ENCODE measurements at places on chromosomes 1 and 21.
A peak's percentile ranks its signal among the peaks of the same experiment; 100 is the strongest.

DNA sequence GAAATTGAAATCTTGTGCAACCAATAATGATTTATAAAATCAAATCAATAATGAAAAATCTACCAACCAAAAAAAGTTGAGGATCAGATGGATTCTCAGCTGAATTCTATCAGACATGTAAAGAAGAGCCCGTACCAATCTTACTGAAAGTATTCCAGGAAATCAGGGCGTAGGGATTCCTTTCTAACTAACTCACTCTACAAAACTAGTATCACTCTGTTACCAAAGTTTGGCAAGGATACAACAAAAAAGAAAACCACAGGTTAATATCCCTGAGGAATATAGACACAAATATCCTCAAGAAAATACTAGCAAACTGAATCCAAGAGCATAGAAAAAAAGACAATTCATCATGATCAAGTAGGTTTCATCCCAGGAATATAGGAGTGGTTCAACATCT, 52.8 kb upstream of the ADGRL4 start:
- DNase-seq, result no peak

DNA sequence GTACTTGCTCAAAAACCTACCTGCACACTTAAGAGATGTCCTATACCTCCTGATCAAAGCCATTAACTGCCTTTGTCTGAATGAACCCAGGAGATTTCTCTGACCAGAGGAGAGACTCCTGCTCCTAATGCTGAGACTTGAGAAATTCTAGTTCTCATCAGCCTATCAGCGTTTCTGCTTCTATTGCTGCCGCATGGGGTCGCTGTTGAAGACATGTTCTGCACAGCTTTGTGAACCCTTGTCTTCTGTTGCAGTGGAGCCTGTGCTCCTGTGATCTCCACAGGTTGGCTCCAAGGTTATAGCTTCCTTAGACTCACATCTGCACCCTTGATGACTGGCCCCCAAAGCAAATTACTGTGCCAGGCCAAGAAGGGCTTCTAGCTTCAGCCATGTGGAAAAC, 40.2 kb downstream of the EDN2 start:
- no peak for DNase-seq

DNA sequence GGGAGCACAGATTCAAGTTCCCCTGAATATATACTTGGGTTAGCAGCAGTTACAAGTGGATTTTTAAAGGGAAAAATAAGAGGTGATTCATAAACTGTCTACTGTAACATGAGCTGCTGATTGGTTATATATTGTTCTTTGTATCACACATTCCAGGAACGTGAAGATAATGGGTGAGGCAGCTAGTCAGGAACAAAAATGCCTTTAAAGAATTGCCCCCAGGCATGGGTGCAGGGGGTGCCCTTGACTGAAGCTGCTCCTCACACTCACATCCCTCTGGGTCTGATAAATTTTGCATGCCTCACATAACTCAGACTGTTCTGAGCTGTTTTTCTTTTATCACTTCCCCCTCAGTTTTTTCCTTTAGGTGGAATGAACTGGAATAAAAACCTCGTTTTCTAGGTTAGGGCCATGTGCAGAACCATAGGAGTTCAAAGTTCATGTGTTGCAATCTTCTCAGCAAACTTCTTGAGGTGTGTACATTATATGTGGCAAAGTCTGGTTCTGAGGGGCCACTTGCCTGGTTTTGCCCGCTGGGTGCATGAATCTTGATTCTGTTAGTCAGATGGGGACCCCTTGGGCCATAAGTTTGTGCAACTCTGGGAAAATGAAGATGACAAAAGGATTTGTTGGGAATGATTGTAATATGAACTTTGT, 21.1 kb downstream of the TBX19 start:
- DNase-seq, result no peak

DNA sequence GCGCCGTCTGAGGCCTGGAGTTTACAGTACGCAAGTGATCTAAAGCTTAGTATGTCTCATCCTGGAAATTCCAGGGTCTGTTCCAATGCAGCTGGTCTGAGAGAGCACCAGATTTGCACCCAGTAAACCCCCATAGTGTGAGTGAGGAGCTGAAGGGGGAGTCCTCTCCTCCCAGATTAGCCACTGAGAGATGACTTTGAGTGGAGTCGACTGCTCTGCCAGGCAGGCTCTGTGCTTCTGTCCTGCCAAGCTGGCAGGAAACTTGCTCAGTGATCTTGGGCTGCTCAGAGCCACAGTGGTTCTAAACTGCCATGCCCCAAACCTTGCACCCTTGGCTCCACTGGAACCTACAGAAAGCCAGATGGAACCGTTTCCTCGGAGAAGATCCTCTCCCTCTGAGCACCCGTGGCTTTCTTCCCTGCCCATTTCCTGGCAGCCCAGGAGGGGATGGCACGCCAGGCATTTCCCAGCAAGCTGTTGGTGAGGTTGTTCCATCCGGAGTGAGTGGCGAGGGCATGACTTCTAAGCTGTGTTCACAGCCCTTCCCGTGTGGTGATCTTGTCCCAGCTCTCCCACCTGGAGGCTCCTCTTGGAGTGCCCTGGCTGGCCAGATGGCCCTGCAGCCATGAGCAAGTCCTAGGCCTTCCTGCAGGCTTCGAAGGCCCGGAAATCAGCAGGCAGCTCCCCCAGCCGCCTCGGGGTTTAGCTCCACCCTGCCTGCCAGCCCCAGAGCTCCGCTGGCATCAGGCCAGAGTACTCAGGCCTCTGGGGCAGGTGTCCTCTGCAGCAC, 125.9 kb upstream of the VAMP3 start:
- no peak for DNase-seq

GRCh38 chr1:32372149-32372756, 9.9 kb downstream of the TSSK3 start:
- DNase-seq, result no peak

DNA sequence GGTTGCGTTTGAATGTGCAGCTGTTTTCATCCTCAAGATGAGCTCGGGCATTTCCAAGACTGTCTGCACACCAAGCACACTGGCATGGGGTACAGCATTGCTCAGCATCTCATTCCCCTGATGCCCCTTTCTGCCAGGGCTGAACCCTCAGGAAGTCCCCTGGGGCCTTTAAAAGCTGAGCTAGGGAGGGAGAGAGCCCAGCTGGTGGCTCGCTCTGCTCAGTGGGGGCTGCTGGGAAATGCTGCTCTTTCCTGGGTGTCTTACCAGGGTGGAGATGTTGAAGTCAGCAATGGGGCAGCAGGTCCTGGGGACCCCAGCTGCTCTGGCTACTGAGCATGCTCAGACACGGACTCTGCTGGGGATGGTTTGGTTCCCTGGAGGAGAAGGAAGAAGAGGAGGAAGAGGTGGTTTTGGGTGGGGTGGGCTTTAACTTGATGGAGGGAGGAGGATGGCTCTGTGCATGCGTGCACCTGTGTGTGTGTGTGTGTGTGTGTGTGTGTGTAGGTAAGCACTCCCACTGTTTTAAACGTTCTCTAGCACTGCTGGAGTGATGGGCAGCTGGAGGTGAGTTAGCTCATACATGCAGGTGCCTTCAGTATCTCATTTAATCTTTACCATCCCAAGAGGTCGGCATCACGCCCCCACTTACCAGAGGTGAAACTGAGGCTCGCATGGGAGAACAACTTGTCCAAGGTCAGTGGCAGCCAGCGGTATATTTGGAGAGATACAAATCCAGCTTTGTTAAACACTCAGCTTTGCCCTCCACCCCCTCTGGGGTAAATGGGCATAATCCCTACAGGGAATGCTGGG, 40.9 kb downstream of the ACTL8 start:
- DNase-seq, result no peak

DNA sequence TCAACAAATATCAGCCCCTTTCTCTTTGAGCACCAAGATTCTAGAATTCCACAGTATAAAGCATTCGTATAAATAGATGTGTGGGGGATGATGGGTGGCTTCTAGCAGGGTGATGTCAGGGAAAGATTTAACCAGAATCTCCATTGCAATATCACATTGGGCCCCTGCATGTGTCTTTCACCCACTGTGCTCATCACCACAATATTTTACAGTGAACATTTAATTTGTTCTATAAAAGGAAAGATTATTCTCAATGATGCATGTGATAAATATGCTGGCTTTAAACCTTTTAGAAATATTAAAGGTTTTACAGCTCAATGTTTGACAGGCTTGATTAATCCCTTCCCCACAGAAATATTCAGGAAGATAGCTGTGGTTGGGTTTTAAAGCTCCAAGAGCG, 457.8 kb upstream of the DAB1 start:
- no peak for DNase-seq

DNA sequence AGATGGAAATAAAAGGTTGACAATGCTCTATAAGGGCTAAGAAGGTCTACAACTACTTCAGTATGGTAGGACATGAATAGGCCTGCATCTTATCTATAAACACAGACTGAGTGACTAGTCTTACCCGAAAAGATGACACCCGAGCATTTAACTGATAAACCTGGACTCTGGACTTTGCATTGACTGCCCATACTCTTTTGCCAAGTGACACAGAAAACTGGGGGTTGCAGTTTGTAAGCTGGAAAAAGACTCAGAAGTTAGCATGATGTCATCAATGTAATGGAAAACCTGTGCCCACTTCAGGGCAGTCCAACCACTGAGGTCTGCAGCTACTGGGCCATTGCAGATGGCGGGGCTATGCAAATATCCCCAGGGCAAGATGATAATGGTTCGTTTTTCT, 258.3 kb upstream of the NEGR1 start:
- DNase-seq, result no peak

GRCh38 chr1:155183775-155184221, 10.1 kb downstream of the TRIM46 start:
- peak; percentile 5 for DNase-seq

DNA sequence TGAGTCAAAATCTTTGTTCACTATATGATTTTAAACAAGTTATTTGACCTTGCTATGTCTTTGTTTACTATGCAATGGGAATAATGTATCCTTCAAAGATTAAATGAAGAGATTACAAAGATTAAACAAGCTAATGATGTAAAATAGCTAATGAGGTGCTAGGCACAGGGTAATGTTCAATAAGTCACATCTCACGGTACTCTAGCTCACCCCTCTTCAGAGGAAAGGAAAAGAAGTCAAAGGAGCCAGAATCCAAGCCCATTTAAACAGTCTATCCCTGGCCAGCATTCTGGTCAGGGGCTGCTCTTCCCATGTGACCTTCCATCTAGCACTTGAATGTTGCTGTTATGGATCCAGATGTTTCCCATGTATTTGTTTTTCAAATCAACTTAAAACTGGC, 412.4 kb upstream of the CAMK1G start:
- no peak for DNase-seq

DNA sequence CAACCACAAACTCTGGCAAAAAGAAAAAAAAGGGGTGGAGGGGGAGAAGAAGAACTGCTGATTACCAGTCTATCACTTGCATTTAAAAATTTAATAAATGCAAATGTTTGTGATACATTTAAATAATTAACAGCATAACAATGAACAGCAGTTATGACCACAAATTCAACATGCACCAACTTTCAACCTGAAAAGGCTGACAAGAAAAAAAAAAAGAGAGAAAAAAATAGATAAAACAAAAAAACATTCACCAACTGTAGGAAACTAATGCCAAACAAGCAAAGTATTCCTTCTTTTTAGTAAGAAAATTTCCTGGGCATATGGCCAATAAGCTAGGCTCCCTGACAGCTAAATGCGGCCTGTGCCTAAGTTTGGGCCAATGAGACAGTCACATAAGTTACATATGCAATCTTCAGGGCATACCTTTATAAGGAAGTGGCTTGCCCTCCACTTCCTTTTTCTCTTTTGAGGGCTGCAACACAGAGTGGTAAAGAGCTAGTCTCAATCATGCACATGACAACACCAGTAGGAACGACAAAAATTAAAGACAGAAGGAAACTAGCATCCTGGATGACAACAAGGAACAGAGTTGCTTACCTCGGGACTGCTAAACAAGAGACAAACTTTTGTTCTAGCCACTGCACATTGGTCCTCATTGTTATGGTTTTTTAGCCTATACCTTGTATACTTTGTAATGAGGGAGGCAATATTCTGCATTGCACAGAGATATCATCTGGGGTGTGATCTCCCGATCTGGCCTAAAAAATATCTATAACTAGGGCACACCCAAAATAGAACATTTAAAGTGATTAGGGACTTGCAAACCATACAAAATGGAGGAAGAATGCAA, 24.2 kb upstream of the PHTF1 start:
- DNase-seq, result no peak

DNA sequence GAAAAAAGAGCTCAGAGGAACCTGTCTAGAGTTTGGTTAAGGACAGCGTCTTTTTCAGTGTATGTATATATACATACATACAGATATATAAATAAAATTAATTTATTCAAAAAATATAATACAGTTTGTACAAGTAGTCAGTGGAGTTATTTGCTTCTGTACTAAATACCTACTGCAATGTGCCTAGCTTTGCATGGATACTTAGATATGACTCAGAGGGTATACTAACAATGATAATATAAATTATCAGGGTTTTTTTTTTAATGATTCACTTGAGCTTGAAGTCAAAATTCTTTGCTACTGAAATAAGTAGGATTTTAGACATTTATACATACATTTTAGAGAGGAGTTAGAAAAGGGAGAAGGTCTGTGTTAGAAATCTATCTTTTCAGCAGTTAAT, 117.9 kb downstream of the PHTF1 start:
- no peak for DNase-seq

DNA sequence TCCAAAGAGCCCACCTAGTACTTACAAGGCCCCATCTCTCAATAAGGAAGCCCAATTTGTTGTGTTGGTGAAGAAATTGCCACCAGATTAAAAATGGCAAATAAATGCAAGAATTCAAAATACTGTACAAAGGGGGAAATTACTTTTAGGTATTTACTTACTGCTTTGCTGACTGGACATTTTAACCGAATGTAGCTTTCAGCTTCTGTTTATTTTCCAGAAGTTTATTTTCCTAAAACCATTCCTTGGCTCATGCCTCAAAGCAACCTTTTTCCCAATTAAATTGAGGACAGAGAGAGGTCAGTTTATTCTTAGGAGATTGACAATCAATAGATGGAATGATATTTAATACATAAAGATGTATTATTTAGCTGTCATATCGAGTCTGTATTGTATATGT, 47.6 kb upstream of the H6PD start:
- DNase-seq, result no peak

DNA sequence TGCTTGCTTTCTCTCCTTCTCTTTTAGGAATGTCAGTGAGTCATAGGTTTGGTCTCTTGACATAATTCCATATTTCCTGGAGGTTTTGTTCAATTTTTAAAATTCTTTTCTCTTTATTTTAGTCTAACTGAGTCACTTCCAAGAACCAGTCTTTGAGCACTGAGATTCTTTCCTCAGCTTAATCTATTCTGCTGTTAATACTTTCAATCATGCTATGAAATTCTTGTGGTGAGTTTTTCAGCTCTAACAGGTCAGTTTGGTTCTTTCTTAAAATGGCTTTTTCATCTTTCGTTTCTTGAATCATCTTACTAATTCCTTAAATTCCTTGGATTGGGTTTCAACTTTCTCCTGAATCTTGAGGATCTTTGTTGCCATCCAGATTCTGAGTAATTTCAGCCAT, 321.0 kb downstream of the PTBP2 start:
- no peak for DNase-seq

DNA sequence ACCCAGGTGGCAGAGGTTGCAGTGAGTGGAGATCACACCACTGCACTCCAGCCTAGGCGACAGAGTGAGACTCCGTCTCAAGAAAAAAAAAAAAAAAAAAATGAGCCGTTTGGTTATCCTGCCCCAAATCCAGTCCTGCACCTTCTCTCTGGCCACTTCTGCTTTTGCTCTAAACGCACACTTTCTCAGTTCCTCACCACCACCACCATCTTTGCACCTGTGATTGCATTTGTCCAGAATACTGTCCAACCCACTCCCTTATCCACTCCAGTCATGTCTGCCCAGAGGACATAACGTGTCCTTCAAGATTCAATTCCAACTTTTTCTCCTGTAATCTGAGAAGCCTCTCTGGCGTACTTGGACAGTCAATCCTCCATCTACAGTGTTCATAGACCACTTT, 2.2 kb upstream of the NEK2 start:
- no peak for DNase-seq

GRCh38 chr1:239537795-239538194, 151.4 kb downstream of the CHRM3 start:
- no peak for DNase-seq

All from GM12892 (cell line).